Subcutaneous adipose tissue (tissue), 4 donors: ENCODE measurements at places on chromosomes 7 and 10. TPM values are rescaled to one million over a fixed set of nuclear protein-coding genes. Genes with fewer than 3 reads are reported as not detected.

Gene EPO
- not detected for total RNA-seq

Gene PRSS1
- not detected for total RNA-seq

Gene ASAH2
- total RNA-seq, result 14.5 TPM

Gene CTAGE4
- 0.75 TPM for total RNA-seq

Gene PPP1R17
- not detected for total RNA-seq

Gene NOS3
- total RNA-seq, result 8.5 TPM

Gene TFR2
- total RNA-seq, result not detected

Gene SGCE
- 104 TPM for total RNA-seq

Gene CALHM3
- not detected for total RNA-seq

Gene ELFN1
- 0.82 TPM for total RNA-seq

Gene PHKG1
- total RNA-seq, result not detected

Gene MORN4
- 5.6 TPM for total RNA-seq

Gene HOXA11
- 1.8 TPM for total RNA-seq

Gene ENKUR
- total RNA-seq, result not detected

Gene GIMAP1
- total RNA-seq, result 13.7 TPM

Gene C10orf67
- total RNA-seq, result not detected

Gene VCL
- 64.1 TPM for total RNA-seq

Gene GOT1
- total RNA-seq, result 14.6 TPM

Gene IDI2
- total RNA-seq, result not detected

Gene SPDYE3
- total RNA-seq, result not detected

Gene TMEM184A
- total RNA-seq, result not detected

Gene ASB10
- not detected for total RNA-seq

Gene KLF14
- 0.94 TPM for total RNA-seq

Gene MDFIC
- total RNA-seq, result 132 TPM

Gene CYP26A1
- not detected for total RNA-seq
